GM12865 (cell line): ENCODE measurements at places on chromosomes 11 and 22.

- no peak for DNase-seq
Measured at GRCh38 chr11:21554284-21554683, 638.6 kb upstream of the ANO5 start.

GRCh38 chr11:61162092-61162941 is 1.1 kb upstream of the VPS37C start:
- DNase-seq = peak; percentile 87

DNA sequence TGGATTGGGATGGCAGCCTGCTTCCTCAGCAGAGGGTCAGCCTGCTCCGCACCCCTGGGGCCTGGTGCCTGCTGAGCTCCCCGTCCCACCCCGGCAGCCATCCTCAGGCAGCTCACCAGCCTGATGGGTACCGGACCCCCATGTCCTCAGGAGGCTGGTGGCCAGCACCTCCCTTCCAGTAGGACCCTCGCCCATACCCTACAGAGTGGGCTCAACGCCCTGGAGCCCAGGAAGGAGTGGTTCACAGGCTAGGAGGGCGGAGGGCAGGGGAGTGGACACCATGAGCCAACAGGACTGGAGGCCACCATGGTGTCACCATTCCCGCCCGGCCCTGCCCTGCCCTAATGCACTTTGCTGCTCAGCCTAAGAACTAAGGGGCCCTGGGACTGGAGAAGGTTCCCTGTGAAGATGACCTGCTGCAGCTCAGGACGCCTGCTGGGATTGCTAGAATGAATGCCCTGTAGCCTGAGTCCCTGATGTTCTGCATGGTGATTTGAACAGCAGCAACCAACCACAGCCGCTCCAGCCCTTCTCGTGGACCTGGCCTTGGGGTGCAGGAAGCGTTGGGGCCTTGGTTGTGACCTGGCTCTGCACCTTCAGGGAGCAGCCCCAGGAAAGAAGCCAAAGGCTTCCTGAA is 1080.8 kb downstream of the BRD1 start:
- no peak for DNase-seq

GRCh38 chr11:112613051-112613972 is 347.9 kb upstream of the NCAM1 start:
- DNase-seq = no peak

DNA sequence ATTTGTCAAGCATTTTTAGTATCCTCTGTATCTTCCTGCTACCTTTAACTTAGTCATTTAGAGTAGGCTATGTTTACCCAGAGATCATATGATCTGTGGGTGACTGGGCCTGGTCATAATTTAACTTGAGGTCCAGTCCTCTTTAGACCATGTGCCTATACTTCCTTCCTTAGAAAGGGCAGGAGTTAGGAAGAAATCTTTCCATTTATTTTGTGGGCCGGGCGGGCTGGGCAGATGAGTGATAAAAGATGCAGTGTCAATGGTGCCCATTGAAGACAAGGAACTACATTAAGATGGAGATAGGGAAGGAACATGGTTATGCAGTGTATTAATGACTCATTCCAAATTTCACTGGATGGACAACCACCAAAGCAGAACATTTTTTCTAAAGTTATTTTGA is 30.9 kb upstream of the PDE3B start:
- no peak for DNase-seq

DNA sequence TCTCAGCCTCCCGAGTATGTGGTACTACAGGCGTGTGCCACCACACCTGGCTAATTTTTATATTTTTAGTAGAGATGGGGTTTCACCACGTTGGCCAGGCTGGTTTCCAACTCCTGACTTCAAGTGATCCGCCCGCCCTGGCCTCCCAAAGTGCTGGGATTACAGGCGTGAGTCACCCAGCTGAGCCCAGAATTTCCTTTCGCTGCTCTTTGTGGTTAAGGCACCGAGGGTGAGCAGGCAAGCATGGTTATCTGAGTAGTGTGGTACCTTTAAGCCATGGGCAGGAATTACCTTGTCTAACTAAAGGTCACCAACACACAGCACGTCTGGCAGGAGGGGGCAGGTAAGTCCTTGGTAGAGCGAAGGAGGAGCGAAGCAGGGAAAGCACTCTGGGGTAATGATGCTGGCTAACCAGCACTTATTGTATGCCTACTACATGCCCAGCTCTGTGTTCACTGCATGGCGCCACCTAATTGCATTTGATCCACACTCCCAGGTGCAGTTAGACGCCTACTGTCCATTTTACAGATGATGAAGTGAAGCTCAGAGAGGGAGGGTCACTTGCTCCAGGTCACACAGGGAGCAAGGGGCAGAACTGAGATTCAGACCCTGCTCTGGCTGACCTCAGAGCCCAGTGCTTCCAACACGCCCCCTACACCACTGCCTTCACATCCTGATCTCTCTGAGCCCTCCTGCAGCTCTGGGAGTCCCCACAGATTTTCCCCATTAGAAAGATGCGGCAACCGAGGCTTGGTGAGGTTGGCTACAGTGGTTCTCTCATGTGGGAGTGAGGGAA is 45.7 kb downstream of the TRIOBP start:
- DNase-seq = no peak

DNA sequence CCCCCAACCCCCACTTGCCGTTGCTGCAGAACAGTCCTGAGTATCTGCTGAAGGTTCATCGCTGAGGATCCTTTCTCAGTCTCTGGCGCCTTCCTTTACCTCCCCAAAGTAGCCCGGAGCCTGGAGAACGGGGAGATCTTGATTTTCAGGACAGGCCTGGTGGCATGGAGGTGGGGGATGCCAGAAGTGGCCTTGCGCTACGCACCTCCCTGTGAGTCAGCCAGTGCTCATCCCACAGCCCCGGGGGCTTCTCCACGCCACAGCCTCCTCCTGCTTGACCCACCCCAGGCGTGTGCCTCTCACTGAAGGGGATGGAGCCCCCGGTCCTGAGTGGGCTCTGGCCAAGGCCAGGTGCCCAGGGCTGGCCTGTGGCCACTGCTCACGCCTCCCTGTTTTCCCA is 339.6 kb downstream of the TBC1D22A start:
- no peak for DNase-seq

- DNase-seq = no peak
Measured at GRCh38 chr11:414318-414857, 411 bp downstream of the SIGIRR start.

DNA sequence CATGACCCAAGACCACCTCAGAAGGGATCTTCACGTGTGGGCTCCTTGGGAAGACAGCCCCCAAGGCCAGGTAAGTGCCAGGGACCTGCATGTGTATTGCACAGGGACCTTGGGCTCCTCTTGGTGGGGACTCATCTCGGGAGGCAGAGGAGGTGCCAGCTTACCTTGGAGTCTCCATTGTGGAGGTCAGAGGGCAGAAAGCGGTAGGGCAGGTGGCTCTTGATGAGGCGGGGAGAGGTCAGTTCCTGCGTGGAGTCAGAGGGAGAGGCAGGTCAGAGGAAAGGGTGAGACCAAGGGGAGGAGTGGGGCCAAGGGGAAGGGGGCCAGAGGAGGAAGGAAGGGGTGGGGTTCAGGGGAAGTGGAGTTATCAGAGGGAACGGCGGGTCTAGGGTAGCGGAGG is 22.5 kb downstream of the SULT4A1 start:
- DNase-seq = no peak

DNA sequence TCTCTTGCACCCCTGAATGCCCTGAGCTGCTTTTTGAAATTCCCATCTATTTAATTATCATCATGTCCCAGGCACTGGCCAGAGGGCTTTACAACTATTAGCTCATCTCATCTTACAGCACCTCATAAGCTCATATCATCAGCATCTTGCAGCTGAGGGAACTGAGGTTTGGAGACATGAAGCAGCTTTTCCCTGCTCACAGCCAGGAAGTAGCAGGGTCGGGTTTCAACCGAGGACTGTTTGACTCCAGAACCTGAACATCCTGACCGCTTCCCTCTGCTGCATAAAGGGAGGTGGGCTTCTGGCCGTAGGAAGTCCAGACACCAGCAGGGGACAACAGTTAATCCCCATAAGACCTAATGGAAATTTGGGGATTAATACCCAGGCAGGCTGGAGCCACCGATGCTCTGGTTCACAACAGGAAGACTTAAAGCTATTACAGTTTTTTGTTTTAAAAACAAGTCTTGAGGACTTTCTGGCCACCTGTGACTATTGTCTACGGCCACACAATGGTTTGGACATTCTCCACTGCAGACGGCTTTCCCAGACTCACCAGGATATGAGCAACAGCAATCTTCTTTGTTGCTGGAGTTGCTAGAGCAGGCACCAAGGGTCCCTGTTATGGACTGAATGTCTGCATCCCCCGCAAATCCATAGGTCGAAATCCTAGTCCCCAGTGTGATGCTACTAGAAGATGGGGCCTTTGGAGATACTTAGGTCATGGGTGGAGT is 47.4 kb downstream of the CHST1 start:
- DNase-seq = no peak

- DNase-seq = no peak
Measured at GRCh38 chr11:64556721-64557250, 34.2 kb upstream of the SLC22A12 start.

- DNase-seq = no peak
Measured at GRCh38 chr11:44633641-44634040, 68.2 kb downstream of the CD82 start.

DNA sequence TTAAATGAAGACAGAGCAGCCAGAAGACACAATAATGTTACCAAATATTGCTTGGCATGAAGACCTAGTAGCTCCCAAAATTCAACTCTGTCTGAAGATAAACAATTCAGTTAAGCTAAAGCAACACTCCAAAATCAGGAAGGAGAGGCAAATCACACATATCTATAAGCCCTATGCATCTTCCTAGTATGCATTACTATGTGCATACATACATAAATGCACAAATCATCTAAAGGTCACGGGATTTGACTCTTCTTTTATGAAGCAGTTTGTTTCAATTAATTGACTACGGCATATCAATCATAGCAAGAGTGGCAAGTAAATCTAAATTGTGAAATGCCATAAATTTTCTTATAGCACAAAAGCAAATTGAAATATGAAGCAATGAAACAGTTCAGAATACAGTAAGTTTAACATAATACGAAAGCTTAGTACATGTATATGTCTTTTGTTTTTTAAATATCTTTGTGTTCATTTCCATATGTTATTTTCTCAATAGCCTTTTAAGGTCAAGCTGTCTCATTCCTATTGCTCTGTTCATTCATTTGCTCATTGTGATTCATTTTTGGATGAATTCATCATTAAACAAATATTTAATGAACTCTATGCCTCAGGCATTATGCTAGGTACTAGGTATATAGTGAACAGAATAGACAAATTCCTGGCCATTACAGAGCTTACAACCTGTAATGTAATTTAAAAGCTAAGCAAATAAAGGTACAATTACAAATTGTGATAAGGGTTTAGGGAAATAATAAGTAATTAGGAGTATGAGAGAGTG is 540.5 kb downstream of the DLG2 start:
- DNase-seq = no peak

- DNase-seq = no peak
Measured at GRCh38 chr22:41847300-41847699, 14.4 kb downstream of the SREBF2 start.

GRCh38 chr11:73267906-73268540 is 4.1 kb upstream of the P2RY6 start:
- no peak for DNase-seq

DNA sequence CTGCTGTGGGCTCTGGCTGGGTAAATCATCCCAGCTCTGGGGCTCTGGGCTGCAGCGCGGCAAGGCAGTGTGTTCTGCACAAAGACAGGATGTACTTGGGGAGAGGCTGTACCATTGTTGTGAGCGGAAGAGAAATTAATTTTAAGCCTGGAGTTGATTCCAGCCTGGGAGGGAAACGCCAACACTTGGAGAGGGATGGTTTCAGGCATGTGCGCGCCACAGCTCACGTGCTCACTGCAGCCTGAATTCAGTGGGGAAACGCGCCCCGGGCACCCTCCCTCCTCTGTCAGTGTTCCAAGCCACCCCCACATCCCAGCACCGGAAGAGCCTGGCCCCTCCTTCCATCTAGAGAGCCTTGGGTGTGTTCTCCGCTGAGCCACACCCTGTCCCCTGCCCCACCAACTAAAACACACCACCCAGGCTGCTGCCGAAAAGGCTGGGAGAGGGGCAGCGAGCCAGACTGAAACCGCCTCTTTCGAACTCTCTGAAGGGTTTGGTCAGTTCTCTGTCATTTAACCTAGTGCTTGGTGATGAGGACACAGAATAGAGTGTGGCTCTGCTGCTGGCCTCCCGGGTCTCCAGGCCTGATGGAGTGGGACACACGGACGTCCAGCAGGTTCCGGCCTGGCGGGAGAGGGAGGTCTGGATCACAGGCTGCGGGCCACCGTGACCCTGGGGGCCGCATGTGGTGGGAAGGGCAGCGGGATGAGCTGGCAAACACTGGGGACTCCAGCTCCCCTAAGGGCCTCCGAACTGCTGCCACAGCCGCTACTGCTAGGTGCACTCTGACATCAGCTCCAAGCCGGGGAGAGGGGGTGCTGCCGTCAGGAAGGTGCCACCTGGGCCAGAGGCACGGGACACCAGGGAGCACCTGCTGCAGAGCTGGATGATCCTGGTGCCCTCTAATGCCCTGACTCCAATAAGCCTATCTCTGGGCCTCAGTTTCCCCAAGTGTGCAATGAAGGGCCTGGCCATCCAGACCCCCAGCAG is 230.8 kb downstream of the CTTN start:
- no peak for DNase-seq
